ACHN (cell line): ENCODE measurements at places on chromosomes 4 and X.

- no peak for DNase-seq
Observed at GRCh38 chr4:18626996-18627395, 605.4 kb upstream of the LCORL start.

DNA sequence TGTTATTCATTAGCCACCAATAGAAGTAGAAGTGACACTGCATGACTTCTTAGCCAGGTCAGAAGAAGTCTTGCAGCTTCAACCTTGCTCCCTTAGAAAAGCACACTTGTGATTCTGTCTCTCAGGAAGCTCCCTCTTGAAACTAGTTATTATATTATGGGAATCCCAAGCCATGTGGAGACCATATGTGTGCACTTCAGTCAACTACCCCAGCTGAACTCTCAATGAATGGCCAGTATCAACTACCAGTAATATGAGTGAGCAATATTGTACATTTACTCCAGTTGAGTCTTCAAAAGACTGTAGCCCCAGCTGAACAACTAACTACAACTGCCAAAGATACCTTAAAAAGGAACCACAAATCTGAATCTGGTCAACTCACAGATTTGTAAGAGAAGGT is 77.1 kb upstream of the GABRA3 start:
- DNase-seq, result no peak

DNA sequence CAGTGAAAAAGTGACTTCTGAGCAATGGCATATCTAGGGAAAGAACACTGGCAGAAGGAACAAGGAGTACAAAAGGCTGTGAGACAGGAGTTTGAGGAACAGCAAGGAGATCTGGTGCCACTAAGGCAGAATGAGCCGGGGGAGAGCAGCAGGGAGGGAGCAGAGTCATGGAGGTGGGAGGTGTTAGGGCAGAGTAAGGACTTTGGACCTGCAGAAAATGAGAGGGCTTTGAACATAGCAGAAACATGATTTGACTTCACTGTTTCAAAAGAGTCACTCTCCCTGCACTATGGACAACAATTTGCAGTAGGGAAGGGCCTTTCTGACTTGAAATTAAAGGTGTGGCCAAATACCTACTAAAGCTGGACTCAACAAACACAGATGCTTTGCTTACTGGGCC is 356.2 kb downstream of the ADGRL3 start:
- peak; percentile 9 for DNase-seq

- DNase-seq, result no peak
Observed at GRCh38 chrX:71236836-71237235, 13.8 kb downstream of the GJB1 start.

DNA sequence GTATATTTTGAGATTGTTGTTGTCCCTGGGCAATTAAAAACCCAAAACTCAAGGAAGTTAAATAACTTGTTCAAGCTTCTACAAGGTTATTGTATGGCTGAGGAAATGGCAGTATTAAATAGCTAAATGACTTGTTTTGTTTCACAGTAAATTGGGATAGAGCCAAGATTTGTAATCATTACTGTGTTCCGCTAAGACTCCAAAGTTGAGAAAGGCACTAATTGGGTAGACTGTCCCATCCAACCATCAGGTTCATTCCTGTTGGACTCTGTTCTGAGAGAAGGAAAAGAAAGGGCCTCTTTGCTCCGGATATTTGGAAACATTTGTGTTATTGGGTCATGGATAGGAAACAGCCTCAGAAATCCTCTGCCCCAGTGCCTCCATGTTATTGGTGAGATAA is 82.2 kb downstream of the DCLK2 start:
- DNase-seq, result no peak

GRCh38 chrX:126167560-126167959 is 1.5 kb upstream of the DCAF12L2 start:
- DNase-seq, result no peak

DNA sequence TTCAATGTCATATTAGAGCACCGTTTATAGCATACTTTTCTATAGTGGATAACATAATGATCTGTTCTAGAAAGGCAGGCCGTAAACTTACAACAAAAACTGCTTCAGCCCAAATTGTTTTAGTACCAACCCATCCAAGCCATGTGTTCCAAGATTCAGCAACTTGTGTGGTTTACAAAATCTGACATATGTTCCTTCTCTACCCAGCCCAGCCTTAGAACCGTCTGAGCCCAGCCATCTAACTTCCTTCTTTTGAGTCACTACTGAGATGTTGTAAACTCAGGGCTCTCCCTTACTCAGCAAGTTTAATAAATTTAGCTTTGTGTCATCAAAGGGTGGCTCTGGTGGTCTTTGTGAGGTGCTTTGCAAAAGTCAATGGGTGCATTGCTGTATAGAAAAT is 32.4 kb upstream of the REPS2 start:
- DNase-seq, result no peak

- no peak for DNase-seq
Observed at GRCh38 chrX:53713987-53714579, 27.6 kb upstream of the HUWE1 start.

DNA sequence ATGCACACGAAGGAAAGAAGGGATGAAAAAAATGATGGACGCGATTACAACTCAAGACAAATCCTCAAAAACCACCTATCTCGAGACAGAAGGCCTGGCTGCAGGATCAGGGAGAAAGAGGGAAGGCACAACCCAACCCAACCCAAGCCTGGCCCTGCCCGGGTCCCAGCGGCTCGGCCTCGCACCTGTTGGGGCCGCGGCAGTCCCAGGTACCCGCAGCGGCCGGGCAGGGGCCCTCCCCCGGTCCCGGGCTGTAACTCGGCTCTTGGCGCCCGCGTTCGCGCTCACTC is 464 bp downstream of the RASGEF1B start:
- DNase-seq, result peak; percentile 12

DNA sequence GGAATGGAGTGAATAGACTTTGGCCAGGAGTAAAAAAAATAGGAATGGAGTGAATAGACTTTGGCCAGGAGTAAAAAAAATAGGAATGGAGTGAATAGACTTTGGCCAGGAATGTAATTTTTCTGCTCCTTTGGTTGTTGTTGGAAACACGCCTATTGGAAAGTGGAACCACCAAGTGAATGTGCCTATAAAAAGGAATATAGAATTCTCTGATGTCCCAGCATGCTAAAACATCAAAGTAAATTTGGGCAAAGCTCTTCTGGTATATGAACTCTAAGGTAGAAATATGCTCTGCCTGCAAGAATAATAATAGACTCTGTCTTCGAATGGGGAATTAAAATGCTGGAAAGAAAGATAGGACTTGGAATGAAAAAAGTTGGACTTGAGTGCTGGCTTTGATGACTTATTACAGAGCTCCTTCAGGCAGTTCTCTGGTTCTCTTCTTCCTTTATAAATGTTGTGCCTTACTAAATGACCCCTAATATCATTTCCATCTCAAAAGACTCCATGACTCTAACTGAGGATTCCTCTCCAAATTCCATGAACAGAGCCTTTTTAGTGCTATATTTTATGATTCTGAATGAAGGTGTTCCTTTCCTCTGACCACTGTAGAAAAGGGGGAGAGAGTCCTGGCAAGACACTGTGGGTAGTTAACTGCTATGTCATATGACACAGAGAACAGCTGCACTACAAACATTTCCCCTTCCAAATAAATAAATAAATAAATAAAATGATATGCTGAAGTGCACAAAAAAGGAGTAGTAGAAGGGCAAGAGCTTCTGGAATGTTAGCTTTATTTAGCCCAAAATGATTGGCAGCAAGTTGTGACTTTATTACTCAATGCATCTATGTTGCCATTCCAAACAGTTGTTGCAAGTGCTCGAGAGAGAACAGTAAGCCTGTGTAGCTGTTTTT is 13.5 kb upstream of the GBA3 start:
- DNase-seq, result no peak

- no peak for DNase-seq
Observed at GRCh38 chr4:99321241-99322191, at the start of gene ADH1B. TSS of gene ADH1B (minus strand) at chr4:99321401. CDS start at chr4:99321331, 70 bp downstream.

DNA sequence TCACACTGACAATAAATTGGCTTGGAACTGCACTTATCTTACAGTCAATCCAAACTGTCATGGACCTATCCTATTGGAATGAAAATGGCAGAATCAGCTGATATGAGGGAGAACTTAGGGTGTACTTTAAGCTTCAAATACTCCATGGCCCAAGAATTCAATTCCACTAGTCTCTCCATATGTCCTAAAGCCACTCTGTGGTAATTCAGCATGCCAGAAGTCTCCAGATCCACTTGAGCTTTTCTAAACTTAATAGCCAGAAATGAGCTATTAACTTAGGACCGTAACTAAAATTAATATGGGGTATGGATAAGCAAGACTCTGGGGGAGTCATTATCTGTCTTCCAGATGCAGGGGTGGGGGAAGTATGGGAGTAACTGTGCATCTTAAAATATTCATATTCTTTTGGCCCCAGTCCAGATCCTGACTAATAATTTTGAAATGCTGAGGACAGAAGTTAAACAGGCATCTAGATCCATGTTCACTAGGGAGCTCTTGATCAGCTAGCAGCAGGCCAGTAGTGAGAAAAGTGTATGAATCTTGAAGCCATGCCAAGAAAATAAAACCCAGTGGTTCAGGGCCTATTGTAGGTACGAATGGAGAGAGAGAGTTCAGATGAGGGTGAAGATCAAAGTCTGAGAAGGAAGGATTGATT is 167.6 kb downstream of the DKK2 start:
- DNase-seq, result no peak

DNA sequence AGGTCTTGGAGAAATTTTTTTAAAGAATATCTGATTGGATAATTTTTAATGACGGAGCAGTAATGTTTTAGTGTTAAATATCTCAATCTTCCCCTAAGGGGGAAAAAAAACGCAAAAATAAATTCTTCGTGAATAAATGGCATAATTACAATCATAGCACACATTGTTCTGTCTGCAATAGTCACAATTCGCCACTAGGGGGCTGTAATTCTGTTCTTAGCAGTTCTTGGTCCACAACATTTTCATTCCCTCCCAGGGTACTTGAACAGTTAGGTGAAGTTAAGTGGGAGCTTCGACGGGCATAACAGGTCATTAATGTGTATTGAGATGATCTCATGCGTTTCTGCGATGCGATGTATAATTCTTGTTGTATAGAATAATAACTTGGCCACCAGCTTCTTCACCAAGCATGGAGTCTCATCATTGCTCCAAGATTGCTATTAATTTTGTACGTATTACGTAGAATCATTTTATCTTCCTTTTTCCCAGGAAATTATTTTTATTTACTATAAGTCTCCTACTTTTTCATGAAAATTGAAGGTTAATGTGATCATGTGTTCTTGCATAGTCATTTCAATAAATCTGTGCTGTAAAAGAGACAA is 27.2 kb downstream of the HTR2C start:
- DNase-seq, result peak; percentile 32

GRCh38 chr4:75254745-75255144 is 259.5 kb downstream of the RCHY1 start:
- no peak for DNase-seq

GRCh38 chr4:120236873-120237272 is 170.2 kb upstream of the MAD2L1 start:
- no peak for DNase-seq

DNA sequence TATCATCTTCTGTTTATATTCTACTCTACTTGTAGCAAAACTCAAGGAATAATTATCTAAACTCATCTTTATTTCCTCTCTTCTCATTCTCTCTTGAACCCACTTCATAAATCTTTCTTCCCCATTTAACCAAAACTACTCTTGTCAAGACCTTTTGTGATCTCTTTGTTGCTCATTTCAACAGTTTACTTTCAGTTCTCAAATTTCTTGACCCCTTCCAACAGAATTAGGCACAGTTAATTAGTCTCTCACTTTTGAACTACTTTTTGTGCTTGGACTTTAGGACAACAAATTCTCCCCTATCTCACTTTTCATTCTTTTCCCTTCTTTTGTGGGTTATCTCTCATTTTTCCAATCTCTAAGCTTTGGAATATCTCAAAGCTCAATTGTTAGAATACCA is 27.4 kb upstream of the CAMK2D start:
- no peak for DNase-seq

DNA sequence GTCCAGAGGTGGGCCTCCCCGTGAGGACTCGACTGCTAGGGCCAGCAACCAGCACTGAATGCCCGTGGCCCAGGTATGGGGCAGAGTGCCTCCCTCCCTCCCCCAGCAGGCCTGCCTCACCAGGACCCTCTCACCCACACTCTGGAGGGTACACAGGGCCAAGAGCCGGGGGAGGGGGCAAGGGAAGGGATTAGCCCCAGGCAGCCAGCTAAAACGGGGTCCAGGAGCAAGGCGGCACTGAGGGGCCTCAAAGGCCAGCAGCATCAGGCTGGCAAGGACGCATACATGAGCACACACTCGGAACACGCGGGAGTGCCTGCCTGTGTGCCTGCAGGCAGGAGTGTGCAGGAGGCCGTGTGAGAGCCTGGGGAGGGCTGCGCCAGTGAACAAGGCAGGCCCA is 18.3 kb upstream of the DUSP9 start:
- no peak for DNase-seq

DNA sequence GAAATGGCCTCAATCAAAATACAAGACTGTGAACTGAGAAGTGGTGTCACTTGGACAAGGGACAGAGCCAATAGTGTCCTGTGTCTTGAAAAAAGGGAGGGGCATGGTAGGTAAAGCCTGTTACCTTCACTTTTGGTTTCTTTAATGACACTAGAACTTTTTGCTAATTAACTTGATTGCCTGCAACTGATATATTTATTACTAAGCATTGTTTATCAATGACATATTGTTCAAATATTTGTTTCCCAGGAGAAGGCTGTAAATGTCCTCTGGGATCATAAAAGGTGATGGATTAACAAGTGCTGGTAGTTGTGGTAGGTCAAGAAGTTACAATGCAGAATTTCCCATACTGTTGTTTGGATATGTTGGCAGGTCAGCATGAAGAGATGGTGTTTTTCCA is 93.8 kb upstream of the SCML1 start:
- DNase-seq, result no peak

- peak; percentile 11 for DNase-seq
Observed at GRCh38 chrX:23292354-23292987, 42.2 kb upstream of the PTCHD1 start.

DNA sequence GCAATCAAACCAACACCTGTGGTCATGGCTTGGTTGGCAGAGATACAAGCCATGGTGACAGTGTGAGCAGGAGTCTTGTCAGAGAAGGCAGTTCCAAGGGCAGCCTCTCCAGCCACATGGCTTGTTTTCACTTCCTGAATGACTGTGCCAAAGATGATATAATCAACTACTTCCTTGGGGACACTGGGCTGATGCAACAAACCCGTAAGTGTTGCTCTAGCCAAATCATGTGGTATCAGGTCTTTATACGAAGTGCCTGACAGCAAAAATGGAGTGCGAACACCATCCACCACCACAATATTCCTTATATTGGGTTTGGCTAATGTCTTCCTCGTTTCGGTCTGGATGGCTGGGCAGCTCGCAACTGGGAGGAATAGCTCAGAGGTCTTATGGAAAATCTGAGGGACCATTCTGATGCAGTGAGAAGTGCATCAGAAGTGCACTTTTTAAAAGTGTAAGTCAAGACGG is 922.0 kb downstream of the NLGN4X start:
- DNase-seq, result no peak

DNA sequence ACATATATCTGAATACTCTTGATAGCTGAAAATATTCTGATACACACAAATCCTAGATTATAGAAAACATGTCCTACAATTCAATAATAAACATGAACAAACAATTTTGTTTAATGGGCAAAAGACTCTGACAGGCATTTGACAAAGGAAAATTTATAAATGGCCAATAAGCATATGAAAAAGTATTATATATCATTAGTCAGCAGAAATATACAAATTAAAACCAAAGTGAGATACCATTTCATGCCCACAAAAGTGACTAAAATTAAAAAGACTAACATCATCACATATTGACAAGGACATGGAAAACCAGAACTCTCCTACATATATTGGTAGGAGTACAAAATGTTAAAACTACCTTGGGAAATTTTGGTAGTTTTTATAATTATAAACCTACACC is 2.7 kb upstream of the MAPK10 start:
- no peak for DNase-seq
